ENCODE measurements at places on chromosomes 3 and 15.

- DNase-seq = no peak
Measured at GRCh38 chr3:195744437-195744836, 23.7 kb downstream of the MUC20 start.

- DNase-seq = no peak
Measured at GRCh38 chr15:68385671-68386586, 46.0 kb downstream of the ITGA11 start.

DNA sequence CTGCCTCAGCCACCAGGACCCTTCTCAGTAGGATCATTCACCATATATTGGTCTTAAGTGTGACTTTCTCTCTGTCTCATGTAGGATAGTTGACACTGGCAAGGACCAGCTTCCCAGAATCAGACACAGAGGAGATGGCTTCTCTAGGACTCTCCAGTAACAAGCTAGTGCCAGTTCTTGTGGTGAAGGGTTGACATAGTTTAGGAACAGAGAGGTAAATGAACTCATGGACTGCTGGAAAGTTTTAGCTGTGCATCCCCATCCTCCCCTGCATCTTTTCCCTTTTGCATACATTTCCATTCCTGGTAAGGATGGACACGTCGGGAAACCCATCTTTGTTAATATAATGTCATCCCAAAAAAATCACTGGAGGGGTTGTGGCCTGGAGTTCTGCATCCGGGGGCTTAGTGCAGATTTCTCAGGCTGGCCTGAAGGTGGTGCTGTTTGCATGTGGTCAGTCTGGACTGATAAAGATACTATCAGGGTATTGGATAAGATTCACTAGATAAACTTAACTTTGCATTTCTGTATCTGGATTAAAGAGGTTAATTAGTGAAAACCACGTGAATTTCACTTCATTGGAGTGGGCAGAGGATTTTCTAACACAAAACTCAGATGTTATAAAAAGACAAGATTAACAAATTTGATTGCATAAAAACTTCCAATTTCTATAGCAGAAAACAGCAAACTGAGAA, 110.8 kb downstream of the TBC1D2B start:
- DNase-seq = no peak

GRCh38 chr3:62888180-62888579, 13.0 kb upstream of the CADPS start:
- no peak for DNase-seq
